ENCODE measurements at places on chromosomes 5 and 9. TPM values are rescaled to one million over a fixed set of nuclear protein-coding genes. Genes with fewer than 3 reads are reported as not detected.
A peak's percentile ranks its signal among the peaks of the same experiment; 100 is the strongest.

- no peak for DNase-seq
Observed at GRCh38 chr5:37417347-37417746, 38.2 kb downstream of the WDR70 start.

SPATA9 gene
- total RNA-seq, result 0.36 TPM

- DNase-seq, result no peak
Observed at GRCh38 chr5:165196961-165197360, 1691.5 kb downstream of the MAT2B start.

- no peak for DNase-seq
Observed at GRCh38 chr9:131574730-131575640, 29.7 kb downstream of the PRRT1B start.

DNA sequence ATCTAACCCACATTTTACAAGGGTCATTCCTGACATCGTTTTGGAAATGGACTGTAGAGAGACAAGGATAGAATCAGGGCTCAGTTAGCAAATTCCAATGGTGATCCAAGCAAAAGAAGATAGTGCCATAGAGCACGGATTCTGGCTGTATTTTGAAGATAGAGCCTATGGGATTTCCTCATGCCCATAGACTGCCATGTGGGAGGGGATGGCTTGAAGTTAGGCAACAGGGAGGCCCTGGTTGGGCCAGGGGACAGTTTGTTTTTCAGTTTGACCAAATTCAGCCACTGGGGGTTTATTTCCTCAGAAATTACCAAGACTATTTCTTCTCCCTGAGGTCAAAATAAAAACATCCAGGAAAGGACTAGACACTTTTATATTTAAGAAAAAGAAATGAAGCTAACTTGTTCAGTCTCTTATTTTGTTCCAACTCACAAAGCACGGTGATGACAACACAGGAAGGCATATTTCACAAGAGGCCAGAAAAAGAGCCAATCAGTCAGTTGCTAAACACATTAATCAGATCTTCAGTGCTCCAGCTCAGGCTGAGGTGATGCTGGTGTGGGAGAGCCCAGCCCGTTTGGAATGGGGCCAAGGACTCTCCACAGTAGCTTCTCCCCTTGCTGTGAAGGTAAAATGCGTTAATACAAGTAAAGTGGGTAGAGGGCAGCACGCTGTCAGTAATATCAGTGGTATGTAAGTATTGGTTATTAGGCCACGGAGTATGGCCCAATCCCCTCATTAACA lies 4.4 kb upstream of the DCTN4 start:
- peak; percentile 95 for DNase-seq

DNA sequence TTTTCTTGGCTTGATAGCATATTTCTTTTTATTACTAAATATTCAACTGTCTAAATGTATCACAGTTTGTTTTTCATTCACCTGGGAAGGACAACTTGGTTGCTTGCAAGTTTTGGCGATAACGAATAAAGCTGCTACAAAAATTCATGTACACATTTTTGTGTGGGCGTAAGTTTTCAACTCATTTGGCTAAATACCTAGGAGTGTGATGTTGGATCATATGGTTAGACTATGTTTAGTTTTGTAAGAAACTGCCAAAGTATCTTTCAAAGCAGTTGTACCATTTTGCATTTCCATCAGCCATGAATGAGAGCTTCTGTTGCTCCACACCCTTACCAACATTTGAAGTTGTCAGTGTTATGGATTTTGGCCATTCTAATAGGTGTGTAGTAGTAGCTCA lies 428.0 kb downstream of the ACTL7B start:
- DNase-seq, result no peak

VAV2 gene
- total RNA-seq, result 18.7 TPM

DNA sequence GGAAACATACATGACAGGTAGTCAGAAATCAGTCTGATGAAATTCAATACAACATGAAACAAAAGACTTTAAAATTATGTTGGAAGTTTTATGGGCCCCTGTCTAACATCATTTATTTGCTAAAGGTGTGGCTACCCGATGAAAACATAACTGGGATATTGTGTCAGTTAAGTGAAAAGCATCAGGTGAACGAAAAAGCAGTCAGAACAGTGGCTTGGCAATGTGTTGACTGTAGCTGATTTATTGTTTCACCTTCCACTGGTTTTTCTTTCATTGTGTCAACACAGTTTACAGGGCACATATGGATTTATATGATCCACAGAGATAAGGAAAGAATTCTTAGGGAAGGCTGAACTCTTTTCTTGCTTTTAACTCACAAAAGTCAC lies 429.6 kb upstream of the ZNF608 start:
- no peak for DNase-seq

DNA sequence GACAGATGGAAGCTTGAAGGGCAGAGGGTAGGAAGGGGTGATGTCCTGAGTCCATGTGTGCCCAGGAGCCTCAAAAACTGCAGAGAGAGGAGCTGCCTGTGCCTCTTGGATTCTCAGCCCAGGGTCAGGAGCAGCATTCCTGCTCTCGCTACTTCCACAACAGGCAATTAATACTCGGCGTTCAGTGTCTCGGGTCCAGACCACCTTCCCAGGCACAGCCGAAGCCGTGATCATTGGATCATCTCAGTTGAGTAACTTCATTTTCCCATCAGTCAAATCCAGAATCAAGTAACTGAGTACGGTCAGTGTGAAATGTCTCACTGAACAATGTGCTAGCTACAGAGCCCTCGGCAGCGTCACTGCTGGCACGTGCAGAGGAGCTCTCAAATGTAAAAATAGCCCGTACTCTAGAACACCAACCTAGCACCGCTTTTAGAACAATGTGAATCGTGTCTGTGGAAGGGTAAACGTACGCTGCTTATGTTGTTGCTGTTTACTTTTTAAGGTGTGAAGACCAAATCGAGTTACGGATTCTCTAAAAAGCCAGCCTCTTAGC lies 63.5 kb upstream of the IRX4 start:
- no peak for DNase-seq

LCN1 gene
- total RNA-seq, result not detected

ZFAND5 gene
- 105 TPM for total RNA-seq

DIPK1B gene
- 11.4 TPM for total RNA-seq

DNA sequence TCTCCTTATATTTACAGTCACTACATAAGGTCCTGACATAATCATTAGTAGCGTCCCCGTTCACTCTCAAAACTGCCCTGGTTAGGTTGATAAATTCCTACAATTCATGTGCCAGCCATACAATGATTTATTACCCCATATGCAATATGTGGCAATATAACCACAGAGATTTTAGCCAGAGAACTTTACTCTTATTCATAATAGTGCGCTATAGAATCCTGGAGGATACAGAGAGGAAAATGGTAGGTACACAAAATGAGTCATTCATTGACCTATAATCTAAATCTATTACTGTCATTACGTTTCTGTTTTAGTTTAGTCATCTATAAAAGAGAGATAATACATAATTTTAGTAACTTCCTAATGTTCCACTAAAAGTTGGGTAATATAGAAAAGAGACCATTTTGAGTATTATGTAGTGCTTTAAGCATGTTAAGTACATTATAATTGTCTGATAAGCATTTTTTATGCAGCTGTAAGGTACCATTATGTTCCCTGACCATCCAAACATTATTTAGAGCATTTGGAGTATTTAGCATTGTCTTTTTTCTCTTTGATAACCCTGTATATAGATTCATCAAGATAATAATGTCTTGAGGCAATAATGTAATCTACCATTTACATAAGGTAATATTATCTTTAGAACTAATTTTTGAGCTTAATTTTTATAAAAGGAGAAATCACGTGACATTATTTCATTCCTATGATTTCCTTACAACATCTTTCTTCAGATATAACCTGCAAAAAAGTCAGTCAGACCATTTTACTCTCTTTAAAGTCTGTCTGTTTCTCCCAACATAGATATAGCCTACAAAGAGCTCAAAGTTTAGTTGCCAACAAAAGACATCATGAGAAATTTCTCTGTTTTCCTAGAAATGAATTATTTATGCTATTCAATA lies 655.5 kb upstream of the ZNF608 start:
- no peak for DNase-seq

DNA sequence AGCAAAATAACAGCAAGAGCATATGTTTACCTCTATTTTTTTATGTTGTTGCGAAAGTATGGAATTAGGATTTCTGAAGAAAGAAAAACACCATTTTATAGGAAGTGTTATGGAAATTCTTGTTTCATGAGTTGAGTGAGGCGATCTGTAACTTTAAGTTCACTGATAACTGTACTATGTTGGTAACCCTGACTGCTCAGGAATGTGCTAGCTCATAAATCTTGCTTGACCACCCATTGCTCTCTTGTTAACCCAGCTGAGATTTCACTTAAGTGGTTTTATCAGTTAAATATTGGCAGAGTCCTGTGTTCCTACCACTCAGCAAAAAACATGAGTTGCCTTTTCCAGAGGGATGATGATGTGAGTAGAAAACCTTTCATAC lies 91.1 kb upstream of the STARD4 start:
- peak; percentile 99 for DNase-seq

SMIM27 gene
- total RNA-seq, result 8.7 TPM

DNA sequence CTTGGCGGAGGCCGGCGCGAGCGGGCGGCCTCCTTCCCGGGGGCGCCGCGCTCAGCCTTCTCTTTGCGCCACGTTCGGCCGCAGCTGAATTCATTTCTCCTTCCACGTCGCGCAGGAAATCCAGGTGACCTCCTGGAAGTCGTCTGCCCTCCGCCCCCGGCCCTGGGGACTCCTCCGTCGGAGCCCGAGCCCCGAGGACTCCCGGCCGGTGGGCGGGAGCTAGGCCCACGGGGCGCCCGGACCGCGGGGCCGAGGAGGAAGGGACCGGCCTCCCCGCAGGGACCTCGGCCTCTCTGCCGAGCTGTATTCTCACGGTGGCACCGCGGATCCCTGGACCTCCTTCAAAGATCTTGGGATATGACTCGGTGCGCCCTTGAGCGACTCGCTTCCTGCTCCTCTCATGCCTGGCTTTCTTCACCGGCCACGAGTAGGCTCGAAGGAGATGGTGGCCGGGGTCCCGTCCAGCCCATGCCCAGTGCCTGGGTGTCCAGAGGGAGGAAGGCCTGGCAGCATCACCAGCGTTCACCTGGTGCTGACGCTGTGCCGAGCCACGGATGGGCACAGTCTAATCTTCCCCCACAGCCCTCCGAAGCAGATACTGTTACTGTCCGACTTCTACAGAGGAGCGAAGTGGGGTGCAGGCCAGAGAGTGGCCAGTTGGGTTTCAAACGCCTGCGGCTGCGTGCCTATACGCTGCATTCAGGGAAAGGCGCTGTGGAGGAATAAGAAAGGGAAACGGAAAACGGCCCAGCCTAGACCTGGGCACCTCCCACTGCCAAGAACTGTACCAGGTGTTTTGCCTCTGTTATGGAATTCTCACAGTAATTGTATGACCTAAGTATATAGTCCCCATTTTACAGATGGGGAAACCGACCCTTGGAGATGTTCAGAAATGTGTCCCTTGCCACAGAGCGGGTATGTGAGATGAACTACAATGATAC lies 47.3 kb downstream of the PAX5 start:
- DNase-seq, result no peak

- peak; percentile 1 for DNase-seq
Observed at GRCh38 chr5:156326718-156327259, at the start of gene SGCD. SGCD (plus strand) TSS chr5:156327164.

DNA sequence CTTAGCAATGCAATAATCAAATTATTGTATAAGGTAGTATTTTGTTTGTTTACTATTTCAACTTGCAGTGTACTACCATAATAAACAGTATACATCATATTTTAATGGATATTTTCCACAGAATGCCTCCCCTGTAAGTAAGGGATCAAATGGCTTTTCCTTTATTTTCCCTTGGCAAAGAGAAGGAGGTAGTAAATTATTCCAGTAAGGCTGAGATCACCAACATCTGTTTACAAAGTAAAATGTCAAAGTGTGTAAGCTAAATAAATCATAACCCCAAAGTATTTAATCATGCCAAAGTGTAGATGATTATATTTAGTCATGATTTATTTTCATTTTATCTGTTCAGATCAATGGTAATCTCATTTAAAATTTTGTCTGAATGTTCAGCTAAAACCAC lies 537.6 kb downstream of the PRDM9 start:
- DNase-seq, result no peak

IL9 gene
- total RNA-seq, result not detected

DNA sequence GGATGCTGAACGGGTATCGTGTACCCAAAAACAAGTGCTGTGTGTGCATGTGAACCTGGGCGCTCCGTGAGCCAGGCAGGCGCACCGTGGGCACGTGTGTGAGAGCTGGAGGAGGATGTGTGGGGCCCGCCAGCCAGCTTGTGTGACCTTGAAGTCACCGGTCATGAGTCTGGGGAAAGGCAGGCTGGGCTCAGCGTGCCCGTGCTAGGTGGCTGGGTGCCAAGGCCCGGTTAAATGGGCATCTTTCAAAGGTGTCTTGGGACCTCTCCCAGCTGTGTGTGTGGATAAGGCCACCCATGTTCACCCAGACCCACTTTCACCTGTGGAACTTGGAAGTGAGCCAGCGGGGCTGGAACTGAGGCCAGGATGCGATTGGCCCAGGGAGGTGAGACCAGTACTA lies 3.4 kb downstream of the KCNT1 start:
- no peak for DNase-seq

All from epithelial cell of proximal tubule (primary cell).